ENCODE measurements at places on chromosomes 5 and 9.

GRCh38 chr5:45279109-45279508 is 417.1 kb downstream of the HCN1 start:
- DNase-seq: no peak

GRCh38 chr9:96510258-96510657 is 60.3 kb downstream of the HABP4 start:
- no peak for DNase-seq

DNA sequence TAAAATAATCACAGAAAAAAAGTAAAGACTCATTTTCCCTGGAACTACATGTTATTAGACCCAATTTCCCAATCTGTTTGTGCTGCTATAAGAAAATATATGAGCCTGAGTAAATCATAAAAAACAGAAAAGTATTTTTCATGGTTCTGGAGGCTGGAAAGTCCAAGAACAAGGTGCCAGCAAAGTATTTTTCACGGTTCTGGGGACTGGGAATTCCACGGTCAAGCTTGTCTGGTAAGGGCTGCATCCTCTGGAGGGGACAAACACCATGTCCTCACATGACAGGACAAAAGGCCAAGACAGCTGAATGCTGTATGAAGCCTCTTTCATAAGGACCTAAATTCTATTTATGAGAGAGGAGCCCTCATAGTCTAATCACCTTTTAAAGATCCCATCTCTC is 172.3 kb downstream of the PLPPR1 start:
- no peak for DNase-seq

- DNase-seq: no peak
These were observed 220.0 kb downstream of the MARCHF11 start for GRCh38 chr5:15959370-15960164.

DNA sequence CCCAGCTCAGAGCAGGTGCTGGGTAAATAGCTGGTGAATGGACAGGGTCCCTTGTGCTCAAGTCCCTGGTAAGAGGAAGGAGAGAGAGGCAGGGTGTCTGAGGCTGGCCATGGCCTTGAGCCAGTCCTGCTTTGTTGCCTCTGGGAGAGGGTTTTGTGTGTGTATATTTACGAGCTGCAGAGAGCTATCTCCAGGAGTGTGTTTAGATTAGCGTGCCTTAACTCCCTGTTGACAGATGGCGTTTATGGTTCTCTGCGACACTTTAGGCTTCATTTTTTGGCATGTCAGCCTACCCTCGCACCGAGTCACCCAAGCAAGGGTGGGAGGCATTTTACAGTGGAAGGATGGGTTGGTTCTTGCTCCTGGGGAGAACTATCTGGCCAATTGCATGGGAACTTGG is 22.2 kb downstream of the HMCN2 start:
- DNase-seq: no peak

- DNase-seq: no peak
These were observed 3.0 kb upstream of the ITGA1 start for GRCh38 chr5:52784737-52785136.

DNA sequence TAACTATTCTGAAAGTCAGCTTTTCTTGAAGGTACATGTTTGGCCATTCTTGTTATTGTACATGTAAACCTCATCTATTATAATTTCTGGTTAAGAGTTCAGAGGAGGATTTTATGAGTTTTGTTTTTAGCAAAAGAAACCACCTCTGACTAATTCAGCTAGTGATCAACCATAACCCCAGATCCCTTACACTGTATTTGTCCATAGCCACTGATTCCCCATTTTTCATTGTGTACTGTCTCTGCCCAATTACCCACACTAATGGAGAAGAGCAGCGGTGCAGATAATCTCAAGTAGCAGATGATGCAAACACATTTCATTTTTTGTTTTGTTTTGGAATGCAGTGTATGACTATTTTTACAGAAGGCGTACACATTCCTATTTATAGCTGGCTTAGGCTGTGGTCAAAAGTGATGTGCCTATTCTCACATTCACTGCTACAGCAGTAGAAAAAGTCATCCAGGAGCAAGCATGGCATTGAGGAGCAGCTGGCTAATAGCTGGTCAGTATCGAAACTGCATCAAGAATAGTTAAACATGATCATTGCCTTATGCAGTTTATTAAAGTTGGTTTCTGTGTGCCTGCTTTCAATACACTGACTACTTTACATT is 988.3 kb downstream of the DTWD2 start:
- no peak for DNase-seq

DNA sequence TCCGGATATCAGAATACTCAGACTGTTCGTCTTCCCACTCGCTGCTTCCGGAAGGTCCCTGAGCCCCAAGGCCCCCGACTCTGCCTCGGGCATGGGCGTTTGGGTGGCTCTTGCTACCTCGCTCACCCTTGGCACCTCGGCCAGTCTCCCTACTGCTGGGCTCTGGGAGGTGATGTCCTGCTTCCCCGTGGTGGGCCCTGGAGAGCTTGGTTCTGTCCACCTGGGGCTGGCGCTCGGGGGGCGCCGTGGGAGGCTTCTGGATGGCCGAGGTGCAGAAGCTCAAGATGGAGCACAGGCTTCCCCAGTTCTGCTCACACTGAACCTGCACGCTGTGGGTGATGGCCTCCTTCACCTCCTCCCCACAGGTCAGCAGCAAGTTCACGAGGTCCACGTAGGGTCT is 10.4 kb downstream of the STC2 start:
- no peak for DNase-seq

DNA sequence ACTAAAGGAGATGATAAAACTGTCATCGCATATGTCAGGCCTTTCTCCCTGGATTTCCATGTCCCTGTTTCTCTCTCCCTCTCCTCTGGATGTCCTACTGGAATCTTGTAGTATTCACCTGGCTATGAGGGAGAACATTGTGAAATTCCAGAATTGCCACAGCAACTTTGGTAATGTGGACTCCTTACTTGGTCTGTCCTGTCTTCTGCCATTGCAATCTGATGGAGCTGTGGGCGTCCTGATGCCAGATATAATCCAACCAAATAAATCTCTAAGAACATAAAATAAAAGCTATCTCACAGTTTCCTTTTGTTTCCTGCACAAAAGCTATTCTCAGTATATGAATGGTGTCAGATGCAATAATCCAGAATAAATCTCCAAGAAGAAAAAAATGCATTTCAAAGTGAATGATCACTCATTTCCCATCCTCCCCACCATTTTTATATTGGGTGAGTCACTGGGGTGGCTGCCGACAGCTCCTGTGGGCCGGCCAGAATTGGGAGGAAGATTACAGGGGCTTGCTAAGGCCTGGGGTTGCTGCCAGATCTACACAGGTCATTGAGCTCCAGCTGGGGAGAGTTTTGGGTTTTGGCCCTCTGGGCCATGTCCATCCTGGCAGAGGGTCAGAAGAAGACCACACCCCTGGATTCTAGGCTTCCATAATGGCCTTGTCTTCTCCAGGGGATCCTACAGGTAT is 160.7 kb upstream of the PITX1 start:
- no peak for DNase-seq

DNA sequence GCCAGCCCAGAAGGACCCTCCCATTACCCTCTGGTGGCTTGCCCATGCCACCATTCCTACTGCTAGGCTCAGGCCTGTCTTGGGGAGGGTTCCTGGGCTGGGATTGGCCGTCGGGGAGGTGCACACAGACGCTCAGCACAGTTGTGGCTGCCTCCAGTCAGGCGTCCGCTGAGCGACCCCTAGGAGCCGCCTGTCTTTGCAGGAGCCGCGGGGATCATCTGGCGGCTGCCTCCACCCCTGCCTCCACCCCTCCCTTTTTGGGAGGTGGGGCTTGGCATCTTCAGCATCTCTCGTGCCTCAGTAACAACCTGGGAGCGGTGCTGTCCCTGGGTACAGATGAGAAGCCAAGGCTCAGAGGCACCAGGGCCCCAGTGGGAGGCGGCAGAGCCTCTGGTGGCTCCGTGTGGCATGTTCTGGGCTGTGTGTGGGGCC is 39.6 kb downstream of the RXRA start:
- no peak for DNase-seq

- DNase-seq: no peak
These were observed 41.0 kb downstream of the B4GALT1 start for GRCh38 chr9:33125871-33126823.

DNA sequence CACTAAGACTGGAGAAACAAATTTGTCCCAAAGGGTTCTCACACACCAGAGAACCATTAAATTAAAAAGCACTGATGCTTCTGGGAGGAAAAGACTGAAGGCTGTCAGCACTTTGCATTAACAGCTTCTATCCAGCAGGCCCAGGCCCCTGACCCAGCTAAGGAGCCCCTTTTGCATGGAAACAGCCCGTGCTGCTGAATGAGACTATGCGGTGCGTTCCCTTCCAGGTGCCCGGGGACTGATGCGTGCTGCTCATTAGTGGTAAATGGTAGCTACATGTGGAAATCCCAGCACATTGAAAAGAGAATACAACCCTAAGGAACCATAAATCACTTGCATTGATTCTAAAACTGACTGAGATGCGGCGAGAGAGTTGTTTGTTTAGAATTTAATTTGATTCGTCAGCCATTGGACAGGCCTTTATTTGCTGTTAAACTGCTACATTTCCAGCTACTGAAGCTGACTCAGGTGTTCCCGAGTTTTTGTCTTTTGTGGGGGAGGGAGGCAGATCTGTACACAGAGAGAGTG is 351.0 kb upstream of the SLC24A2 start:
- no peak for DNase-seq

GRCh38 chr9:105242557-105242956 is 1.9 kb upstream of the SLC44A1 start:
- DNase-seq: no peak

GRCh38 chr9:75111019-75111622 is 22.8 kb downstream of the OSTF1 start:
- no peak for DNase-seq

GRCh38 chr5:59137846-59138245 is 555.0 kb downstream of the RAB3C start:
- DNase-seq: no peak

- DNase-seq: no peak
These were observed 164.4 kb downstream of the GIN1 start for GRCh38 chr5:102955488-102955887.

- no peak for DNase-seq
These were observed 4.8 kb downstream of the HSDL2 start for GRCh38 chr9:112384690-112385089.

- no peak for DNase-seq
These were observed 221.1 kb downstream of the ISL1 start for GRCh38 chr5:51604324-51604723.
